EH (cell line): ENCODE measurements at places on chromosomes 5 and 9.

GRCh38 chr5:146528236-146528635, 12.2 kb upstream of the GPR151 start:
- DNase-seq, result no peak

GRCh38 chr5:34597034-34598027, 58.8 kb upstream of the RAI14 start:
- DNase-seq, result peak; percentile 50

- DNase-seq, result no peak
Measured at GRCh38 chr5:112407666-112408065, 11.4 kb downstream of the EPB41L4A start.

GRCh38 chr9:121473229-121473628, 26.4 kb downstream of the GGTA1 start:
- no peak for DNase-seq

DNA sequence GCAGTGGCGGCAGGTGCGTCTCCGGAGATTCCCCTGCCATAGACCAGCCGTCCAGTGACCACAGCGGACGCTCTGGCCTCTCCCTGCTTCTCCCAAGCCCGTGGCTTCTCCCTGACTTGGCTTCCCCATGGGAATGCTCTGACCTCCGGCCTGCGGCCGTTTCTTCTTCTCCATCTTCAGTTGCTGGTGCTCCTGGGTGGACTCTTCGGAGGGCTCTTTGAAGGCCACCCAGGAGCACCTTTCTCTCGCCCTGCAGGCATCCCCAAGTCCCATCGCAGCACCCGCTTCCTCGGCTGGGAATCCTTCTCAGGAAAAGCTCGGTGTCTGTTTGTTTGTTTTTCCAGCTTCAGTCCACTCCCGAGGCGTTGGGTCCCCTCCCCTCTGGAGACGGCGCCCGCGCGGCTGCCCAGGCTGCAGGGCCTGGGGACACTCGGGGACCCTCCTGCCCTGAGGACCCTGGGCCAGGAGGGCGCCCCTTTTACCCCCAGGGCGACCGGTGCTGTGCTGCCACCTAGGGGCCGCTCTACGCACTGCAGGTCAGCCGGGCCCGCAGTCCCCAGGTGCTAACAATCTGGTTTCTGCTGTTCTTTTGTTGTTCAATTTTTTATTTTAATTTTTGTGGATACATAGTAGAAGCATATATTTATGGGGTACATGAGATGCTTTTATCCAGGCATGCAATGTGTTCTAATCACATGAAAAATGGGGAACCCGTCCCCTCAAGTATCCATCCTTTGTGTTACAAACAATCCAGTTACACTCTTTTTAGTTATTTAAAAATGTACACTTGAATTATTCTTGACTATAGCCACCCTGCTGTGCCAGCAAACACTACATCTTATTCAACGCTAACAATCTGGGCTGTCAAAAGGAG, 197.9 kb upstream of the ADAMTS16 start:
- no peak for DNase-seq

DNA sequence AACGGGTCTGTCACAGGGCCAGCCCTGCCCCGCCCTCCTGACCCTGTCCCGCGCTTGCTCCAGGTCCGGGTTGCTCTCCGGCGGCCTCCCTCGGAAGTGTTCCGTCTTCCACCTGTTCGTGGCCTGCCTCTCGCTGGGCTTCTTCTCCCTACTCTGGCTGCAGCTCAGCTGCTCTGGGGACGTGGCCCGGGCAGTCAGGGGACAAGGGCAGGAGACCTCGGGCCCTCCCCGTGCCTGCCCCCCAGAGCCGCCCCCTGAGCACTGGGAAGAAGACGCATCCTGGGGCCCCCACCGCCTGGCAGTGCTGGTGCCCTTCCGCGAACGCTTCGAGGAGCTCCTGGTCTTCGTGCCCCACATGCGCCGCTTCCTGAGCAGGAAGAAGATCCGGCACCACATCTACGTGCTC, 4.2 kb downstream of the B4GALT7 start:
- no peak for DNase-seq

DNA sequence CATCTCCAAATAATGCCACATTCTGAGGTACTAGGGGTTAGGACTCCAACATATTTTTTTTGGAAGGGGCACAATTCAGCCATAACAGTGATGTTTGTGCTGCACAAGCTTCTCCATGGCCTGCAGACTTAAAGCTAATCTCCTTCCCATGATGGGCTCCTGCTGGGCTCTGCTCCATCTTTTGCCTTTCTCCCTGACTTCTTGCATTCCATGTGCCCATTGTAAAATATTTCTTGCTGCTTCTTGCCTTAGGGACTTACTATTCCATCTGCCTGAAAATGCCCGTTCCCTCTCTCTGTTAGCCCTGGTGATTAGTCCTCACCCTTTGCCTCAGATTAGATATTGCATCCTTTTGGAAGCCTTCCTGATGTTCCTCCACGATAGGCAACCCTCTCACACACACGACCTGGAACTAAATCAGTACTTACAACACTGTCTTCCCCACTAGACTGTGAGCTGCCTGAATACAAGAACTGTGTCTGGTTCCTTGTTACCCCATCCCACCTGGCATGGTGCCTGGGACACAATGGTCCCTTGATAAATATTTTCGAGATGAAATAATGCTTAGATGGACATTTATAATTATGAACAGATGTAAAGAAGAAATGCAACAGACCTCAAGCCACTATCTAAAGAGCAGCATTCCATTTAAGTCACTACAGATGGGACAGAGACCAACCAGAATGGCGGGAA, 33.5 kb downstream of the OR1J1 start:
- DNase-seq, result peak; percentile 95

GRCh38 chr9:88991066-88992034, at the start of gene S1PR3:
TSS of gene S1PR3 (plus strand) at chr9:88991468. CDS start at chr9:89001201, 9,733 bp downstream.
- DNase-seq, result peak; percentile 57

DNA sequence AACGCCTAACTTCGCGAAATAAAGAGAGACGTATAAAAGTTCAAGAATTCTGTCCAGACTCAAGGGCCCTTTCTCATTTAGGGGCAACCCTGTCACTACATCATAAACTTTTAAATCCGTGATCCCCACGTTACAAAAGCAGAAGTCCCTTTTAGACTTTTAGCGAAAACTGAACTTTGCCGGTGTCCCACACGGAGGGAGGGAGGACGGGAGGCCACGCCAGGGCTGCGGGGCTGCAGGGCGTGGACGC, 515 bp upstream of the F2R start:
- DNase-seq, result no peak

GRCh38 chr9:79652598-79652997, 80.8 kb downstream of the TLE4 start:
- peak; percentile 79 for DNase-seq

- peak; percentile 0 for DNase-seq
Measured at GRCh38 chr5:90015584-90016018, 394.0 kb downstream of the CETN3 start.

GRCh38 chr5:171492781-171493180, 73.3 kb downstream of the FGF18 start:
- DNase-seq, result no peak

- no peak for DNase-seq
Measured at GRCh38 chr5:18968966-18969365, 1019.0 kb downstream of the CDH18 start.

DNA sequence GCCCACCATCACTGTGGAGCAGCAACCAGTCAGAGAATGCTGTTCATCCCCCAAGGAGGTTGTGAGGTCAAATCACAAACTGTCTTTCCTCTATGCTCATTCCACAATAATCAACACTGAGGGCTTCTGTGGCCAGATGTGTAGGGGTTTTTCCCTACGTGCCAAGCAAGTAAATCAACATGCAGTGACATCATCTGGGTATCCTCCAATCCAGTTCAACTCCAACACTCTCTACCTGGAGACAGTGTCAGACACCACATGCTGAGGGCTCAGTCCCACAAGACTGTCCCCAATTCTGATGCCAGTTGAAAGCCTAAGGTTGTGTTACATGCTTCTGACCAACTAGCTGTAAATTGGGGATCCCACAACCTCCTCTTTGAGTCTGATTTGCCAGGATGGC, 57.3 kb upstream of the DMRT1 start:
- no peak for DNase-seq

DNA sequence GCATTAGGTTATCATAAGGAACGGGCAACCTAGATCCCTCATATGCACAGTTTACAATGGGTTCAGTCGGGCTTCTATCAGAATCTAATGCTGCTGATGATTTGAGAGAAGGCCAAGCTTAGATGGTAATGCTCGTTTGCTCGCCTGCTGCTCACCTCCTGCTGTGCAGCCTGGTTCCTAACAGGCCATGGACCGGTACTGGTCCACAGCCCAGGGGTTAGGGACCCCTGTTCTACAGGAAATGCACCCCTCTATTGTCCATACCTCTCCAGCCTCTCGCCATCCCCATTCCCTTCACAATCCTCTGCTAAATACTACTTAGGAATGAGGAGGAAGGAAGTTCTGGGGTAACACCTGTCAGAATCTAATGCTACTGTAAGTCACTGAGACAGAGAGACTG, 75.1 kb downstream of the OXCT1 start:
- no peak for DNase-seq

DNA sequence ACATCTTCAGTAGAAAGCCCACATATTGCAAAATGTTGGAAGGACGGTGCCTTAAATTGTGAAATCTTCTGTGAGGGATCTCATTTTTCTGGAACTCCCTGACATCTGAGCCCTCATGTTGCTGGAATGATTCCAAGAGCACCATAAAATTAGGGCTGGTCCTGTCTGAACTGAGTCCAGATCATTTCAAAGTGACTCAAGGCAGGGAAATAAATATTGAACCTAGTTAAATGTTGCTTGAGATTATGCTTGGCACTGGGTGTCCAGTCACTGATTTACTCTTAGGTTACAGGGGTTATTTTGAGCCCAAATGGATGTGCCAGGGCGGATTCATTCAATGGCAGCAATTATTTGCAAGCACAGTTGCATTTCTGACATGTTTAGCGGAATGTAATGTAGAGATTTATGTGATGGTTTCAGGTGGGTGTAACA, 437.0 kb downstream of the PIK3R1 start:
- DNase-seq, result peak; percentile 82

DNA sequence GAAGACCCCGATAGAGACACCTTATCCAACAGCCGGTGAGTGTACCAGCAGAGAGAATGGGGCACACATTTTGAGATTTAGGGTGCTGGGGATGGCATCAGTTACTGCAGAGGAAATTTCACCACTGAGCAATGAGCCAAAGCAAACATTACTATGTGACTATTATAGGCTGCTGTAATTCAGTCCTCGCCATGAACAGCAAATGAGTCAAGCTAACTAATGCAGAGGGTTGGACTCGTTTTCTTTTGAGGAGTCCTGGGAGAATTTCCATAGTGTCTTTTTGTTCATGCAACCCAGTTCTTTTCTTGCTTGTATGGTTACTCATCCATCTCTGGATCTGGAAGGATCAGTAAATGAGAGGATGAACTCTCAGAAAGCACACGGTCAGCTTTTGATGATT, 323.8 kb downstream of the PSAT1 start:
- peak; percentile 93 for DNase-seq

- DNase-seq, result no peak
Measured at GRCh38 chr5:92979716-92980115, 601.3 kb downstream of the NR2F1-AS1 start.
